Activated naive CD4-positive, alpha-beta T cell treated with anti-CD3 and anti-CD28 coated beads, Interleukin-2, amount 10 ng/mL, durations not matched to agents 7 days and 5 days (primary cell): ENCODE measurements at places on chromosomes 4 and X.

- DNase-seq = no peak
- no peaks in the 10 kb centered on the region for H3K36me3 ChIP-seq
- H3K27ac ChIP-seq = no peak overlapping the region
- H3K27me3 ChIP-seq = no peaks in the 10 kb centered on the region
These were observed 244.1 kb downstream of the RAB28 start for GRCh38 chr4:13240066-13240465.

GRCh38 chr4:174674305-174674840 is 152.1 kb upstream of the HPGD start:
- H3K27ac ChIP-seq = no peak overlapping the region
- DNase-seq = no peak
- no peaks in the 10 kb centered on the region for H3K4me1 ChIP-seq
- no peak overlapping the region for H3K4me3 ChIP-seq
- no peaks in the 10 kb centered on the region for H3K27me3 ChIP-seq

- H3K36me3 ChIP-seq = peaks cover 8% of the 10 kb centered on the region
- no peaks in the 10 kb centered on the region for H3K27me3 ChIP-seq
- H3K27ac ChIP-seq = no peak overlapping the region
- no peak for DNase-seq
- peaks cover 30% of the 10 kb centered on the region for H3K4me1 ChIP-seq
These were observed 40.6 kb downstream of the CLCN3 start for GRCh38 chr4:169660929-169661328.

- H3K27ac ChIP-seq = no peak overlapping the region
- H3K36me3 ChIP-seq = no peaks in the 10 kb centered on the region
These were observed 1.2 kb upstream of the TMEM144 start for GRCh38 chr4:158208963-158209640.

DNA sequence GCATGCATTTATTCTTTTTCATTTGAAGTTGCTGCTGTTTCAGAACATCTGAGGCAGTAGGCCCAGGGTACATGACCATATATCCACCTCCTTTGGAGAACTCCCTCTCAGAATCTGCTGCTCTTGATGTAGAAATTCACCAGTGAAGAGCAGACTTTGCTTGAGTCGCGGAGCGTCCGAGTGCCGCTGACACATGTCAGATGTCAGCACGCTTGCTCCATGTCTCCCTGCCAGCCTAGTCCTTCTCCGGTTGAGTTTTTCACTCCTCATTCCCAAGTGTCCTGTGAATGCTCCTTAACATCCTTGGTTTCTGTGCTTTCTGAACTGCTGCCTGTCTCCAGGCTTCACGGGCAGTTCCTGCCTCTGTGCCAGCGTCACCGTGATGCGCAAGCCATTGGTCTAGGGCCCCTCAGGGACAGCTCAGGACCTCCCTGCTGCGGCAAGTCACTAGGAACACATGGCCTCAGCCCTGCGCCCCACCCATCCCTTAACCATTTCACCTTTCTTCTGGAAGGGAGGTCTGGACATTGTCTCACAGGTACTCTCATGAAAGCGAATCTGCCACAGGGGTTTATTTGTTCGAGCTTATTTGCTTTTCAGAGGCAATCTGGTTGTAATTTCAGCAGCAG is 93.1 kb upstream of the RBPJ start:
- no peak overlapping the region for H3K27ac ChIP-seq
- no peaks in the 10 kb centered on the region for H3K4me1 ChIP-seq
- H3K27me3 ChIP-seq = no peaks in the 10 kb centered on the region
- no peak for DNase-seq

DNA sequence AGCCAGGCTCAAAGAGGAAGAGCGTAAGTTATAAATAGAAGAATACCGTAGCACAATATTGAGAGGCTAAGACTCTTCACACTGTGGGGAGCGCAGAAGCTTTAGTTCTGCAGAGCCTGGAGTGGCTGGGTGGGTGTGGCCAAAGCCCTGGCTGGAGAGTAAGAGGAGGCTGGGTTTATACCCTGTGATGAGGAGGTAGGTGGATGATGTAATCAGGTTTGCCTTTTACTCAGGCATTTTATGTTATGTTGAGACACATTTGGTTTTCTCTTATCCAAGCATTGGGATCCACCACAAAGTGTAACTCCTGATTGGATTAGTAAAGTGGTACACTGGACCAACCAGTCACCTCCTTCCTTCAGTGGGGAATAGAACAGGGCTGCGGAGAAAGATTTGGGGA is 13.9 kb downstream of the CDS1 start:
- peaks cover 7% of the 10 kb centered on the region for H3K27me3 ChIP-seq
- H3K36me3 ChIP-seq = no peaks in the 10 kb centered on the region
- no peak overlapping the region for H3K4me3 ChIP-seq
- H3K27ac ChIP-seq = no peak overlapping the region

GRCh38 chr4:87946766-87947165 is 28.7 kb upstream of the SPP1 start:
- H3K36me3 ChIP-seq = no peaks in the 10 kb centered on the region
- no peak overlapping the region for H3K4me3 ChIP-seq
- DNase-seq = no peak
- H3K4me1 ChIP-seq = no peaks in the 10 kb centered on the region
- peaks cover 11% of the 10 kb centered on the region for H3K27me3 ChIP-seq
